Stimulated activated CD8-positive, alpha-beta memory T cell treated with anti-CD3 and anti-CD28 coated beads, Interleukin-2, amount 100 ng/mL, for 1 hour (primary cell): ENCODE measurements at places on chromosomes 2 and 18.

DNA sequence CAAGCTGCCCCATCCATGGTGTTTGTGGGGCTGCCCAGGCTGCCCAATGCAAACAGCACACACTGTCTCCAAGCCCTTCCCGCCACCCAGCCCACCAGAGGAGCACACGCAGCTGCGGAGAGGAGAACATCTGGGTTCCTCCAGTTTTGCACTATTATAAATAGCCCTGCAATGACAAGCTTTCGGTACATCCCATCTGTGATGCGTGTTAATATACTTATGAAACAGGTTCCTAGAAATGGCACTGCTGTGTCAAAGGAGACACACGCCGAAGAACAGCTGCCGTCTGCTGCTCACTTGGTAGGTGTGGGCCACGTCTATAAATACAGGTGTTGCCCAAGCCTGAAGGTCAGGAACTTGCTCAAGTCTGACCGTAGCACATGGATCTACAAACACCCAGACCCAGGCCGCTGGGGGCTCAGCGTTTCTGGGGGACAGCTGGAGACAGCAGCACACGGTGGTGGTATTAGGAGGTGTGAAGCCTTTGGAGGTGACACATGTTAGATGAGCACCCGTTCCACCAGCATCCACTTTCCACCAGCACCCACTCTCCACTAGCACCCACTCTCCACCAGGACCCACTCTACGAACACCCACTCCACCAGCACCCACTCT, 34.3 kb downstream of the PXDN start:
- no peak for DNase-seq

DNA sequence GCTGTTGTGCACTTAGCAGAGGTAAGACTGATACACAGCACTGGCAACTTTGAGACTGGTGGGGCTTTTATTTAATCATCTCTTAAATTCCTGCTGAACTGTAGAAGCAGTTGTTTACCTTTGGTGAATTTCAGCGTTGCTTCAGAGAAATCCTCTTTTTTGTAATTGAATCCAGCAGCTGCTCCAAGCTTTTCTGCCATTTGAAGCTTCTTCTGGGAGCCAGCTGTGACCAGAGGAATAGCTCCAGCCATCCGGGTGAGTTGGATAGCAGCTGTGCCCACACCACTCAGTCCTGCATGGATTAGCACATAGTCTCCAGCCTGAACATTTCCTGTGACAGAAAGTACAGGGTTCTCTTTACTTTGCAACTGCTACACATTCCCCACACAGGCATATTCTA, 3.9 kb downstream of the TP53I3 start:
- DNase-seq: no peak

GRCh38 chr2:16862471-16862870, 196.8 kb upstream of the CYRIA start:
- DNase-seq: no peak

GRCh38 chr2:198376677-198377076, 572.3 kb downstream of the PLCL1 start:
- DNase-seq: no peak

DNA sequence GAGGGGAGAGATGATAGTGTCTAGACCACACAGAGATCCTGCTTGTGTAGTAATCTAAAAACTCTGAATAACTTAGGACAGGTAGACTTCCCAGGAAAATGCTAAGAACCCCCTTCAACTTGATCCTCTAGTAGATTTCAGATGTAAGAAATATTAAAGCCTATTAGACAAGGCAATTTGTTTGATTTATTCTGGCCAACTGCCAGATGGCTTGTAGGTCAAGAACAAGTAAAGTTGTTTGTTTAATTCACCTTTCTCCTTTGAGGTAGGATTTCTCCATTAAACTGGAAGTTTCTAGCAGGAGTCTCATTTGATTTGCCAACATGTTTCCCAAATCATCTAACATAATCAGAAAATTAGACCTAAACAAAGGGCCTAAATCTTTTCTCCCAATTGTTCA, 48.6 kb downstream of the SH3RF3 start:
- DNase-seq: no peak

DNA sequence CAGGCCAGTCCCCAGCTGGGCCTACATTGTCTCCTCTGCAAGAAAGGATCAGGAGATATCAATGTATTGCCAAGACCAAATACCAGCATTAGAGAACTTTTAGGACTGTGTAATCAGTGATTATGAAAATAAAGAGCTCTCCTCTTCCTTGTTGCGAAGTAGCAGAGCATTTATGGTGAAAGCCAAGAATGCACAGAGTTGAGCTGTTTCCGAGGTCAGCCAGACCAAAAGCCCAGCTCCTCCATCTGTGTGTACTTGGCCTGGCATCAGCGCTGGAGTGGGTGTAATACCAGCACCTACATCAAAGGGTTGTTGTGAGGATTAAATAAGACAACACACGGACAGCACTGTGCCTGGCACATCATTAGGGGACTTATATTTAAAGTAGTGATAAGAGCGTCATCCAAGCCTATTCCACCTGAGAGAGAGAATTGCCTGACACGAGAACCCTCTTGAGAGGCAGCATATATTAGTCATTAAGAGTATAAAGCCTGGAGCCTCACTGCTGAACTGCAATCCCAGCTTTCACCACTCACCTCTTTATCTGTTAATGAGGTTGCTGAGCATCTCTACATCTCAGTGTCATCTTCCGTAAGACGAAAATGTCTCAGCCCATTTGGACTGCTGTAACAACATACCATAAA, 7.4 kb upstream of the SLC16A14 start:
- DNase-seq: no peak

DNA sequence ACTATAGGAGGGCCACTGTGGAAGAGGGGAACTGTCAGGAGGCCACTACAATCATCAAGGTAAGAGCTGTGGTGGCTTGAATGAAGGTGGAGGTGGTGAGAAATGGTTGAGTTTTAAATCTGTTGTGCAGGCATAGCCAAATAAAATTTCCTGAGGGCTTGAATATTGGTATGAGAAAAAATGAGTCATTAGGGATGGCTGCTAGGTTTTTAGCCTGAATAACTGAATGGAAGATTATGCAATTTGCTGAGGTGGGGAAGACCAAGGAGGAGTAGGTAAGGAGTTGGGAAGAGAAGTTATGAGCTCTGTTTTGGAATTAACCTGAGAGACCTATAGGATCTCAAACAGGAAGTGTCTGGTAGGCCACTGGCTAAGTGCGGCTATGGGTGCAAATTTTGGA, 84.0 kb downstream of the KLHL14 start:
- no peak for DNase-seq

DNA sequence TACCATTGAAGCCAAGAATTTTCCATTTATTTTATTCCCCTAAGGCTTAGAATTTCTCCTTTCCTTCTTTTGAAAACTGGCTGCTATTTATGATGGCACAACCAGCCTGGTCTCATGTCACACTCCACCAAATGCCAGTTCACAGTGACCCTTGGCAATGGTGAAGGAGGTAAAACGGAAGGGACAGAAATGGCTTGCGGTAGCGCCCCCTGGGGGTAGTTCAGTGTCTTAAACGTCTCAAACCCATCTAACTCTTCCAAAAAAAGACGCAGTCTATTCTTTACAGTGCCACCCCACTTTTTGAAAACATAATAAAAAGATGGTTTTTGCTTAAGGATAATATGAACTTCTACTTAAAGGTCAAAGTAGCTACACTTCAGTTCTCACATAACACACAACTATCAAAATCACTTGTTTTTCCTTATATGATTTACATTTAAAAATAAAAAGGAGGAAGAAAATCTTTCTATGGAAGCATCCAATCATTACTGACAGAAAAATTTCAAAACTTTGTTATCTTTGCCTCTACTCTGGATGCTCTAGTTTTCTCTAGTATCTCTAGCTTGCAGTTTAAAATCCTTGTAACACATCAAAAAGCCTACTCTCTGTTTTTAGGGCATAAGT, 28.0 kb downstream of the PNO1 start:
- DNase-seq: peak; percentile 32

GRCh38 chr18:66129248-66129647, 378.4 kb downstream of the CDH7 start:
- DNase-seq: no peak

DNA sequence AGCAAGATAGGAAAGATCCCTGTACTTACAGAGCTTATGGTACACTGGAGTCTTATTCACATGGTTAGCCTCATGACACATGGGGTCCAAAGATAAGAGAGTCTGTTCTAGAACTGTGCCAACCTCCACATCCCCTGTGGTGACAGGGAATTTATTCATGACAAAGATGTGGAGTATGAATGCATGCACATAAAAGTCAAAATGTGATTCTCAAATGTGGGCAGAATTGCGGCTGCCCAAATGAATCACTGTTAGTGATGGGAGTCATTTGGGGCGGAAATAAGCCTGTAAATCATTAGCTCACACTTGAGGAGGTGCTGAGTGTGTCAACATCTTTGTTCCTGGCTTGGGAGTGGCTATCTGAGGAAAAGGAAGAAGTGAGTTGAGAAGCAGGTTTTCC, 560.6 kb downstream of the SLC4A3 start:
- no peak for DNase-seq

- DNase-seq: no peak
Observed at GRCh38 chr2:68158134-68158447, 403 bp downstream of the PNO1 start.
